ENCODE measurements at places on chromosomes 7 and 10.

GRCh38 chr10:100895346-100895745, 17.4 kb upstream of the SLF2 start:
- DNase-seq, result no peak

GRCh38 chr7:140294454-140294853, 103.9 kb downstream of the SLC37A3 start:
- DNase-seq, result no peak

- no peak for DNase-seq
Measured at GRCh38 chr7:36084485-36085091, 68.5 kb upstream of the EEPD1 start.

- DNase-seq, result peak; percentile 63
Measured at GRCh38 chr7:4753598-4754432, 21.6 kb upstream of the AP5Z1 start.

DNA sequence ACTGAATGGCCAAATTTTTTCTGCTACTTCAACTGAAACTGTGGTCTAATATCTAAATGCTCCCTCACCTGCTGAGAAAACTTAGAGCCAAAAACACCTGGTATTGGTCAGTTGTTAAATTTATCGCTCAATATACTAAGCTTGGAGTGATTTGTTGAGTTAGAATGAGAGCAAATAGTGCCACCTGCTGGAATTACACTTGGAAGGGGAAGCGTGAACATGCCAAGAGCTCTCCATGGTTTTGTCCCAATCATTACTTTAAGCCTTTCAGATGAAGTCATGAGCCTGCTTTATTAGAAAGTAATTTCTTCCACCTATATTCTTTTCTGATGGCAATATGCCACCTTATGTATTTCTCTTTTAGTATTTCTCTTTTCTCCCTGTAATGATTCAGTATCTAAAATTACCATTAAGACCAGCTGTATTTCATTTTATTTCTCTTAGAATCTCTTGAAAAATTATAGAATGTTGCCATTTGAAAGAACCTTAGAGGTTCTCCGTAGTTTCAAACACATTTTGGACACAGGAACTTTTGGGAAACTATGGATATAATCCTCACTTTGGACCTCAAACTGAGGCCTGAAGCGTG, 447.8 kb upstream of the C7orf33 start:
- DNase-seq, result no peak

- no peak for DNase-seq
Measured at GRCh38 chr7:129161524-129162225, 17.2 kb downstream of the TSPAN33 start.

DNA sequence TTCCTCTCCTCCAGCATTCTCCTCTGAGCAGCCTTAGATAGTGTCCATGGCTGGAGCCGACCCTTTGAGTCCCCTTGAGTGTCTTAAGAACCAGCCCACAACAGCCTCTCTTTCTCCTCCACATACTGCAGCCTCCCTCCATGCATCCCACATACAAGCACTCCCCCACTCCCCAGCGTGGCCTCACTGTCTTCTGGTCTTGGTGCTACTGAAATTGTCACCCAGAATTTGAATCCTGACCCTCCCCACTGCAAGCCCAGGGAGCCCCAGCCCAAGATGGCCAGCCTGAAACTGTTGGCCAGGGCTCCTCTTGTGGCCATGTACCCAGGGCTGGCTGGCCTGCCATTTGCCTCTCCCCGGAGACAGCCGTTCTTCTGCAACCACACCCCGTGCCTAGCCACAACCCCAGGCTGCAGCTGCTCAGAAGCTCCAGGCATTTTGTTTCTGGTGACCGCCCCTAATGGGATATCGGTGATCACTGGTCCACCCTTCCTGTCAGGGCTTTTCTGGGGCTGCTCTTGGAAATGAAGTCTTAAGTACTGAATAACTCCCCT, 18.8 kb upstream of the SH2D4B start:
- no peak for DNase-seq

DNA sequence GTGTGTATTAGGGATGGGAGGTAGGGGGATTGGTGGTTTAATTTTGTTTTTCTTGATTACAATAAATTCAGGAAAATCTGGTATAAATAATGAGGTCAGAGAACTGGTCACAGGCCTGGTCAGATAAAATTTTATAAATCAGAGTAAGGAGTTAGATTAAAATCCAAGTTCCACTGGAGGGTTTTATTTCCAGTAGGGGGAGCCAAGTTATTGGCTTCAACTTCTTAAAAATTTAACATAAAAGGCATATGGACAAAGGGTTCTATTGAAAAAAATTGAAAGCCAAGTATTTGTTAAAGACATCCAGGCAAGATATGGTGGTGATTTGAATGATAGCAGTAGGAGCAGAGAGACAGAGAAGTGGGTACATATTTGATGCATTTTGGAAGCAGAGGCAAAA, 763.3 kb downstream of the SORCS1 start:
- DNase-seq, result no peak

DNA sequence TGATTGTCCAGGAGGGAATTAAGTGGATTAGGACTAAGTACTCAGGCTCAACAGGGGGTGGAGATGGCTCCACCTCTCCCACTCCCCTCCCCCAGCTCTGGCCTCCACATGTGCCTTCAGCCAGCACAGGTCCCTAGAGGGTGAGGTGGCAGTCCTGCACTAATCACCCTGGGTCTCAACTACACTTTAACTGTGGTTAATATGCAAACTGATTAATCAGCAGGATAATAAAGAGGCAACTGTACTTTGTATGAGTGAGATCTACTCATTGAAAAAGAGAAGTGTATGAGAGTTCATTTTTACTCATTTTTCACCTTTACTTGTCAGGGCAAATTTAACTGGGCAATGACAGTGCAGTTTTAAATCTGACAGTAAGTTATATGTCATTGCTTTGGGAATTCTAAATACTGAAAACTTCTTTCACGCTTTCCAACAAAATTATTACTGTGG, 223.8 kb upstream of the CCDC6 start:
- no peak for DNase-seq

DNA sequence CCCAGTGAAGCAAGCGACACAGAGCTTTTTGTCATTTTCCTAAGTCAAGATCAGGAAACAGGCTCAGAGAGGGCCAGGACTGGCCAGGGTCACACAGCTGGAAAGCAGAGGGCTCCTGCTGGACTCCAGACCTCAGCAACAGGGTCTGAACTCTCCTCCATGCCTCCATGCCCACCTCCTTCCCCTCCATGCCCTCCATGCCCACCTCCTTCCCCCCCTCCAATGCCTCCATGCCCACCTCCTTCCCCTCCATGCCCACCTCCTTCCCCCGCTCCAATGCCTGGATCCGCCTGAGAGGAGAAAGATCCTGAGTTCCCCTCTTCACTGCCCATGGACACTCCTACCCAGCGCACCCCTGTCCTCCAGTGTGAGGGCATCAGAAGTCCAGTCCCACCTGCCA, 51.3 kb downstream of the OAT start:
- no peak for DNase-seq

GRCh38 chr10:20853276-20853675, 43.8 kb downstream of the NEBL start:
- DNase-seq, result no peak

DNA sequence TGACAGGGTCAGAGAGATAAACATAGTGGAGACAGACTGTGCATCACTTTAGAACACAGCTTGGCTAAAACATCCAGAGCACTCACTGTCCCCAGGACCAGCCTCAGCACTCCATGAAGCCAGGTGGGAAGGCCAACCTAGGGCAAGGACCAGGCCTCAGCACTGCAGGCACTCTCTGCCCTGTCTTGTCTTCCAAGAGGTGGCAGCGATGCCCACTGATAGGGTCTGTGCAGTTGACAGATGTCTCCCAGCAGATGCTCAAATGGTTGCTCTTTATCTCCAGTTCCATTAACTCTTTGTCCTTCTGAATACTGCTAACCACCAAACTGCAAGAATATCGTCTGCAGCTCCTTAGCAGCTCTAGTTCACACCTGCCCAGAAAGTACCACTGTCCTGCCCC, 9.1 kb downstream of the DDX56 start:
- no peak for DNase-seq

DNA sequence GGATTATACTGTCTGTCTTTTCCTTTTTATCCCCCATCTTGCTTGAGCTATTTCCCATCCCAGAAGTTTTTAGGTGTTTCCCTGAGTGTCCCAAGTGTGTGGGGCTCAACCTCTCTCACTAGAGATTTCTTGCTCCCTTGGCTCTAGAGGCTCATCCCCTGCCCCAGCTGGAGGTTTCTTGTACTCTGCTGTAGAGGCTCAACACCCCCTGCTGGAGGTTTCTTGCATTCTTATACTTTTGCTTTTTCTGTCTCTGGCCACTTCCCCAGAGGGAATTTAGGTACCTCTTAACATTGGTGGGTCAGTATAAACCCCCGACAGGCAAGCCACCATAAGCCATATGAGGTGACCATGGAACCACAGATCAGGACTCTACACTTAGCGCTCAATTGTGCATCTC, 114.2 kb upstream of the FAM3C start:
- no peak for DNase-seq

- DNase-seq, result no peak
Measured at GRCh38 chr7:129462420-129462819, 28.2 kb downstream of the STRIP2 start.

- no peak for DNase-seq
Measured at GRCh38 chr10:43694526-43694925, 45.8 kb upstream of the ZNF32 start.
